ENCODE measurements at places on chromosomes 1 and 21.

- DNase-seq: peak; percentile 2
Measured at GRCh38 chr1:201881617-201882016, 7.1 kb upstream of the SHISA4 start.

DNA sequence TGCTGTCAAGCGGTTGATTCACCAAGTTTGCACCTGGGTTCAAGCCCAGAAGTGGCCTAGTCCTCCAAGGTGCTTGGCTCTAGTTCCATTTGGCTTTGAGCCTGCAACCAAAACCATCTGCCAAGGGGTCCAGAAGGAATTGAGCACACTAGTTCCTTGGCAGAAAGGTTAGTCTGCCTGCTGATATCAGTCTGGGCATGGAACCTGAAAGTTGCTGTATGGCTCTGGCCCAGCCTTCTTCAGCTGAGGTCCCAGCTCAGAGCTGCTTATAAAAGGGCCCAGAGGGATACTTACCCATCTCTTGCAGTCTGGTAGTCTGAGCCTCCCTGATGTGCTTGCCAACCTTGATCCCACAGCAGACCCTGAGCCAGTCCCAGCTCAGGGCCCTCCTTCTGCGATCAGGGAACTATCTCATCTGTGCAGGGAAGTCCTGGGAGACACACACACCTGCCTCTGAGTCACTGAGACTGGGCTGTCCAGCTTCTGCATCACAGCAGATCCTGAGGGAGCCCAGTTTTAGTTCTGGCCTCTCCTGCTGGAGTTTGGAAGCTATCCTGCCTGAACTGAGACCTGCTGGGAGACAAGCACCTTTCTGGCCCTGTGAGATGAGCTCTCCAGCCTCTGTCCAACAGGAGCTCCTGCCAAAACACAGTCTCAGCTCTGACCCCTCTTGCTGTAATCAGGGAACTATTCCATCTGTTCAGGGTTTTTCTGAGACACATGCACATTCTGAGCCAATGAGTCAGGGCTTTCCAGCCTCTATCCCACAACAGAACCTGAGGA is 75.8 kb downstream of the CTH start:
- no peak for DNase-seq

GRCh38 chr1:6625584-6626149 is 999 bp downstream of the THAP3 start:
- DNase-seq: peak; percentile 25

DNA sequence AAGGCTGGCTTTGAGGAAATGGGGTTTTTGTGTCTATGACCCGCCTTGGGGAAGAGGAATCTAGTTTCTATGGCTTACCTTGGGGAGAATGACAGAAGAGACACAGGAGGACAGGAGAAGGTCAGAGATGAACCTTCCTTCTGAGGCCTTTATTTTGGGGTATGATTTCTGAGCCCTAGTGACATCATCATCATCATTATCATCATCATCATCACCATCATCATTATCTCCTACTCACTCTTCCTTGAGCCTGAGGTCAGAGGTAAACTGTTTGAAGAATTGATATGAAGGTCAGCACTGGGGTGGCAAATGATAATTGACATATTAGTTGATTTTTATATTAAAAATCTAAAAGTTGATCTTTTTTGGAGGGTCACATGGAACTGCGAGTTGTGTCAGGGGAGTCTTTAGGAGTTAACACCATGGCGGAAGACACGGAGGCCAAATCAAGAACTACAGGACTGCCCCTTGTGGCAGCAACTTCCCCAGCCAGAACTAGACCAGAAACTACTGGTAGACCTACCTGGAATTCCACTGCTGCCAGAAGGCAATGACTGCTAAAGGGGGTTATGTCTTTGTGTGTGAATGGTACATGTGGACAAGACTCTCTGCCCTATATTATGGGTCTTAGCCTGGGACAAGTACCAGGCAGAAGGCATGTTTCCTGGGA is 49.8 kb upstream of the WLS start:
- DNase-seq: no peak

GRCh38 chr1:21292503-21292983 is 2.3 kb upstream of the ECE1 start:
- DNase-seq: no peak

- no peak for DNase-seq
Measured at GRCh38 chr1:33171977-33172813, 9.6 kb downstream of the TRIM62 start.

GRCh38 chr1:89708751-89709375 is 75.9 kb downstream of the LRRC8C start:
- no peak for DNase-seq

GRCh38 chr21:40118527-40118926 is 251.3 kb downstream of the PCP4 start:
- no peak for DNase-seq

- no peak for DNase-seq
Measured at GRCh38 chr1:116667078-116667574, 407 bp downstream of the IGSF3 start.

- DNase-seq: no peak
Measured at GRCh38 chr1:92087542-92087941, 7.4 kb downstream of the BTBD8 start.
